Activated CD4-positive, alpha-beta T cell treated with anti-CD3 and anti-CD28 coated beads, Interleukin-2, amount 10 ng/mL, durations not matched to agents 24 days and 14 days (primary cell): ENCODE measurements at places on chromosomes 7 and 10. TPM values are rescaled to one million over a fixed set of nuclear protein-coding genes. Genes with fewer than 3 reads are reported as not detected.

CAPZA2 gene
- total RNA-seq = 154 and 158 TPM in 2 replicates

DNA sequence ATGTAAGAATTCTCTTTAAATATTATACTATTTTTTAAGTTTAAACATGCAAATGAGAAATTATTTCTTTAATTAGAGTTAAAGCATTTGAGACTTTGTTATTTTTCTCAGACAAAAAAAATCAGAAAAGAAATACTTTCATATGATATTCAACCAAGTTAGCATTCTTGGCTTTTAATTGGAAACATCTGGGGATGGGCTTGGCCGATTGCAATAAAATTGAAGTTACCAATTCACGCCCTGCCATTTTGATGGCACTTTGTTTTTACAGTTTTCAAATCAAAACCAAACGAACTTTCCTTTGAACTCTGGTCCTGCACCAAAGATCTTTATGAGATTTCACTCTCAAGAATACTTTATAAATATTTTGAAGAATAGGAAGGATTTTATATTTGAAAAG is 127.7 kb downstream of the ATE1 start:
- no peak for DNase-seq

CPXM2 gene
- total RNA-seq = not detected in 2 replicates

AKR1B15 gene
- total RNA-seq = not detected in 2 replicates

GRCh38 chr7:561631-562373 is 42.2 kb upstream of the PDGFA start:
- no peak for DNase-seq

DNA sequence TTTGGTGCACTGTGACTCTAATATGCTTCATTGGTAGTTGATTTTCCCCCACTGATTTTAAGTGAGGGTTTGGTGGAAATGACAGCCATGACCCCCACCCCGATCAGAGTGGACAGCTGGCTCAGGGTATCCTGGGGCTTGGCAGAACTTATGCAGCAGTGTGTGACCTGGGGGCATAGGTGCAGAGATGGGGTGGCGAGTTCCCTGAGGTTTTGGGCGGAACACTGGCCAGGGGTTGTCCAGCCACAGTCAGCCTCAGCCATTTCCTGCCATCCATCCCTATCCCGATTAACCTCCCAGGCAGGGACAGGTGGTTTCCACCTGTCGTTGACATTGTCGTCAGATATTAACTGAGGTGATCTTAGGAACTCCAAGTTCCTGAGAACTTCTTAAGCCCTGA is 155.8 kb upstream of the CHST15 start:
- DNase-seq = no peak

DNA sequence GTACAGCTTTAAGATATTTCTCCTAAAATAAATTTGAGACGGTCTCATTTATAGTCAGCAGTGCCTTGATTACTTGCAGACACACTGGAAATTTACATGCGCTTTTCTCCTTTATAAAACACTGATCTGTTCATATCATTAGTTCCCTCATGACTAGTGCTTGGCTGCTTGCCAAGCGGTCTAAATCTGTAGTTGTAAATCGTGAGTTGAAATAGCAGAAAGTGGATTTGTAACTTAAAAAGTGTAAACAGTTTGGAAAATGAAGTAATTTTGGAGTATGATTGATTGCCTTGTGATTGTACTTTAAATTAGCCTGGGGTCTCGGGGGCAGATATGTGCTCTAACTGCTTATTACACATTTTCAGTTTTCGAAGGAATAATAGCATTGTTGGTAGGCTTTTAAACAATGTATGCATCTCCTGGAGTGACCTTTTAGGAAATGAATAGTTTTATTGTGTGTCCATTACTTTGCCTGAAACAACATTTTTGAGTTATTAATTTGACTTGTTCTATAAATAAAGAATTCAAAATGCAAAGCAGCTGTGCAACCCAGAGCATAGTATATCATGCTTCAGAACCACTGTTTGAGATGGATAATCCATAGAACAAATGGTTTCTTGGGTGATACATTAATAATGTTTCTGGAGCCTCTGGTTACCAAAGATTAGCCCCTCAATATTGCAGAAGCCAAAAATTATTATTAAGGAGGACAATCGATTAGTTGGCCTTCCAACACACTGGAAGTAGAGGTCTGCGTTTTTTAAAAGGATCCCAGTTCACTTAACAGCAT is 73.3 kb downstream of the ARID5B start:
- DNase-seq = no peak

- peak; percentile 64 for DNase-seq
These were observed 1.1 kb upstream of the HERPUD2 start for GRCh38 chr7:35695987-35696386.

DNA sequence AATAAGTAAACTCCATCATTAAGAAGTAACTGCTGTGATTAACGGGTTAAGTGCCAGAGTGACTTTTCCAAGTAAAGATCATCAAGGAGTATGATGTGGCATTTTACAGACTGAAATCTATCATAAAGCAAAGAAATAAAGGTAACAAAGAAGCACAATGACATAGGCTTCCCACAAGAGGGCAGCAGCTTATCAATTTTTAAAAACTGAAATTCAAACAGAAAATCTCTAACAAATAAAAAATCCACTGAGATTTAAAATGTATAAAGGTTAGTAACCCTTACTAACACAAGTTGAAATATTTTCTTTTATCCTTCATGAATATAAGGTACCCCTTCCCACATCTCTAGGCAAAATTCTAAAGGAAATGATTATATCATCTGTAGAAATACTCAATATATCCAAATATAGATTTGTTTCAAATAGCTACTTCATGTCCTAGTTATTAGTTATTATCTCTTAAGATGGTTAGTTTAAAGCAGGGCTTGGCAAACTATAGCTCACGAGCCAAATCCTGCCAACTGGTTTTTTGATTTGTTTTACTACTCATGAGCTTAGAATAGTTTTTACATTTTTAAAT is 29.2 kb downstream of the FAM3C start:
- peak; percentile 74 for DNase-seq

- DNase-seq = peak; percentile 69
These were observed 60.3 kb downstream of the RAB18 start for GRCh38 chr10:27564398-27564797.

- DNase-seq = no peak
These were observed 728.5 kb downstream of the TNS3 start for GRCh38 chr7:46853451-46853850.

DNA sequence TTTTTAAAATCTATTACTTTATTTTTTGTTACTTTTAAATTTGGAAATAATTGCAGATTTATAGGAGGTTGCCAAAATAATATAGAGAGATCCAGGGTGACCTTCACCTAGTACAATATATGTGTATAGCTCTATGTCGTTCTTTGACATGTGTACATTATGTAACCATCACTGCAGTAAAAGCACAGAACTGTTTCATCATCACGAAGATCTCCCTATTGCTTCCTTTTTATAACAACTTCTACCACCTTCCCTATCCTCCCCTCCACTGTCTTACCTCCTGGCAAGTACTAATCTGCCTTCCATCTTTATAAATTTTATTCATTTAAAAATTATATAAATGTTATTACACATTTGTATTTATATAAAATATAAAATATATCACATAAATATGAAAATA is 251.0 kb downstream of the AUTS2 start:
- no peak for DNase-seq
